Thymus (tissue), 14 donors: ENCODE measurements at places on chromosomes 3 and 15. TPM values are rescaled to one million over a fixed set of nuclear protein-coding genes. Genes with fewer than 3 reads are reported as not detected.

Gene CNTN4
- total RNA-seq: 9.9 TPM

GRCh38 chr3:193780397-193780796 lies 187.4 kb downstream of the OPA1 start:
- no peak for DNase-seq

Gene CYP8B1
- total RNA-seq: not detected

DNA sequence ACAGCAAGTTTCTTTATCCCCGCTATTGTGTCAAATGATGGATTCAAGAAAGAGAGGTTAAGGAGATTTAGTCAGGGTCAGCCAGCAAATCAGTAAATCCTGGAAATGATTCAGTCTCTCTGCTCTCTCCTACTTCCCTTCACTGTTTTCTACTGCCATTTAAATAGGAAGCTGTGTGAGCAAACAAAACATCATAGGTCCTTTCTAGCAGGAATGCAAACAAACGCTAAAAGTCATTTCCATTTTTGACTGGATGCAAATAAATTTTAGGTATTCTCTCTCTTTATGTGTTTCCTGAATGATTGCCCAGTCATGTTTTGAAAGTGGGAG lies 299.4 kb upstream of the RORA start:
- no peak for DNase-seq

Gene TM4SF1
- 12.9 TPM for total RNA-seq

Gene LRRC2
- total RNA-seq: 2.5 TPM

- DNase-seq: no peak
Observed at GRCh38 chr3:51391566-51392354, 675 bp downstream of the RBM15B start.

DNA sequence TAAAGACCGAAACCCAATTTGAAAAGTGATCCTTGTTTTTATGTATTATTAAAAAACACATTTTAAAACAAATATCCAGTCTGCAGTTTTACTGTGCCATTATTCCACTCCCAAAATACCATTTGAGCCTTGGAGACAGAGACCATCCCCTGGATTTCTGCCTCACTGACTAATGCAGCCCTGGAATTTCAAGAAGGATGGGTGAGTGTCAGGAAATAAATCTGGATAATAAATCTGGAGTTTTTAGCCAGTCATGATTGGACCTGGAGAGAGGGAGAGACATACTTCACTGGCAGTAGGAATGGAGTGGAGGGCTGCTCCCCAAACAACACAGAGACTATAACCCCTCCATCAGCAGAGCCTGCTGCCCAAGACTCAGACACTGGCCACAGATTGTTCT lies 123.3 kb downstream of the MYLK start:
- no peak for DNase-seq

DNA sequence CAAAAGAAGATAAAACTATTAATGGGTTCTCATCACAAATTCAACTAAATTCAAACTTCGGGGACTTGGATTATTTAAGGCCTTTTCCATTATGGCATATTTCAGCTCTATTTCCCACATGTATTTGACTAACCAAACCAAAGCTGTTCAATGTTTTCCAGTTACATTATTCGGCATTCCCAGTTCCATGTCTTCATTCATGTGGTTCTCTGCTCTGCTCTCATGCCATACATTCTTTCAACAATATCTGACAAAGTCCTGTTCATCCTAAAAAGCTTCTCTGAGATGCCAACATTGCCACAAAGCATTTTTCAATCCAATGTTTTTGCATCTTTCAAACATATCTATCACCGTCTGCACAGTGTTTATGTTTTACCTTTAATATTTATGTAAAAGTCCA lies 141.4 kb downstream of the GREM1 start:
- no peak for DNase-seq

Gene RTP4
- 9.3 TPM for total RNA-seq

- DNase-seq: no peak
Observed at GRCh38 chr3:99319961-99320360, 318.4 kb upstream of the COL8A1 start.

Gene ZNF717
- 8.4 TPM for total RNA-seq

- no peak for DNase-seq
Observed at GRCh38 chr3:50205413-50206276, 574 bp downstream of the SLC38A3 start.

- no peak for DNase-seq
Observed at GRCh38 chr3:159239059-159239458, 437.2 kb downstream of the MFSD1 start.

- DNase-seq: no peak
Observed at GRCh38 chr3:149016669-149017541, 25.6 kb downstream of the GYG1 start.

Gene TM4SF18
- 3.2 TPM for total RNA-seq

GRCh38 chr15:65816441-65816840 lies 24.3 kb upstream of the DENND4A start:
- no peak for DNase-seq
